ENCODE measurements at places on chromosomes 5 and 9. TPM values are rescaled to one million over a fixed set of nuclear protein-coding genes. Genes with fewer than 3 reads are reported as not detected.
A peak's percentile ranks its signal among the peaks of the same experiment; 100 is the strongest.

ZCCHC9 gene
- 11.8 TPM for total RNA-seq

DNA sequence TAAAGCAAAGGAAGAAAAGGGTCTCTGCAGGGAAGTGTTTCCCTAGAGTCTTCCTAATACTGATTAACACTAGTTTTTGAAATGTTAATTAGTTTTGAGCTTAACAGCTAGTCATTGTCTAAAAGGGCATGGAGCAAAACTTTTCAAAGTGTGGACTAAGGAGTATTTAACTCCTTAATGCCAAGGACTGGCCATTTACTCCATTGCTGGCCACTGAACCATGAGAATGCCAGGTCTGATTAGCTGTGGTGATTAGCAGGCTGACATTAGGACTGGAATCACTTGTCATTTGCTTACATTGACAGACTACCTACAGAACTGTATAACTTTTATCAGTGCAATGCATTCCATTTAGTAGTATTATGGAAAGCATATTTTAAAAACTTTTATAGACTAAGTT is 987.0 kb downstream of the NR2F1-AS1 start:
- DNase-seq, result no peak

SETX gene
- total RNA-seq, result 93.8 TPM

- no peak for DNase-seq
Observed at GRCh38 chr5:102453716-102454115, 45.1 kb downstream of the SLCO6A1 start.

TNC gene
- 39.9 TPM for total RNA-seq

DNA sequence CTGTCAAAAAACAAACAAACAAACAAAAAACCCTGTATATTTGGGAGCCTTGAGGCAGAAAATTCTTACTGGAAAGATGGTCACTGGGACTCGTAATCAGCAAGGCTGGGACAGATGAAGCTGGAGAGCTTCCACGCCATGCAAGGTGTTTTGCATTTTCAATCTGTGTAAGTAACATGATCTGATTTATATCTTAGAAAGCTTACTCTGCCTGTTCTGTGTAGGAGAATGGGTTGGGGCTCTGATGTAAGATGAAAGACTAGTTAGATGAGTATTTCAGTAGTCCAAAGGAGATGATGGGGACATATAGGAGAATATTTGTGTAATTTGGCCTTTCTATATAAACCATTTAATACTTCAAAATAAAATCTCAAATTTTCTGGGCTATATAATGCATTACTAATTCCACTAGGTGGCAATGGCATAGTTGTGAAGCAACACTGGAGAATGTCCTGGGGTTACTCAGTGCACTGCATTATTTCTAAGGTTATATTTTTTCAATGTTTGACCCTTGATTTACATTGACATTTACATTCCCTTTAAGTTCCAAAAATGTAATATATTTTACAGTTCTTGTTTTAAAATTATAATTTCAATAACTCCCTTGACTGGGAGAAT is 21.9 kb upstream of the FSD1L start:
- no peak for DNase-seq

MAMDC2 gene
- 2.0 TPM for total RNA-seq

RABGAP1 gene
- 132 TPM for total RNA-seq

DNA sequence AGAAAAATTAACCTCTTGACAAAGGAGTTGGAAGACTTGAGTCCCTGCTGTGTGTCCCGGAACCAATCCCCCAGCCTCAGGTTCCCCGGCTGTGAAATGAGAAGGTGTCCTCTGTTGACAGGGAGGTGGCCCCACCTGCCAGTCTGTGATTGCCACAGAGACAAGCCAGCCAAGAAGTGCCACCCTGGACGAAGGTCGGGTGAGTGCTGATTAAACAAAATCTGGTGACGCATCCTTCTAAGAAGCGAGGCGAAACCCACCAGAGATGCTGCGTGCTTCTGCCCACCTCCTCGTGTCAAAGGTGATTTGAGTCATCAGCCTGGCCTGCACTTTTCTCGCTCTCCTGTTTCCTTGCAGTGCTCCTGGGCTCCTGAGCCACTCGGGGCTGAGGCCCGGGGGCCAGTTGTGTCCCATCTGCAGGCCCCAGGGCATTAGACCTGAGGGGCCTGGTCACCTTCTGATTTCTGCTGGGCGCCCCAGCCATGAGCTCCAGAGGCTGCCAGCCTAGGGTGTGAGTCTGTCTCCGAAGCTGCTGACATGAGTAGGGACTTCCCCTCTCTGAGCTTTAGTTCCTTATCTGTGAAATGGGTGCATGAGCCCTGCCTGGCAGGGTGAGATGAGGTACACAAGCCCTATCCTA is 28.7 kb downstream of the NEK6 start:
- no peak for DNase-seq

- no peak for DNase-seq
Observed at GRCh38 chr5:168188182-168188581, 103.3 kb upstream of the WWC1 start.

DNA sequence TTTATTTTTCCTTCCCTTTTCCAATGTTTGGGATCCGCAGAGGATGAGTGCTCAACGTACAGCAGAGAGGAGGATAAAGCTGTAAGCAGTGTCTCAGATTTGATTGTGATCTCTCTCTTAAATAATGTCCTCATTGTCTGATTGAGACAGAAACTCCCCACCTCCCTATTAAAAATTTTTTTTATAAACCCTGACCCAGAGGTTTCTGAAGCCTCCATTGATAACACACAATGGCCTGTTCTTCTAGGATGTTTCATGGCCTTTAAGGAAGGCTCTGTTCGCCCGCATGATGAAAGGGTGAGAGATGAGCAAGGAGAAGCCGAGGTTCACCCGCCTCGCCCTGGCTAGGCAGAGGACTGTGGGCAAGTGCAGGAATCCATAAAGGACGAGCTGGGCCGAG is 138.2 kb upstream of the GAS1 start:
- no peak for DNase-seq

- DNase-seq, result no peak
Observed at GRCh38 chr9:99300103-99300439, 78.0 kb downstream of the SEC61B start.

RFX3 gene
- total RNA-seq, result 72.2 TPM

GRCh38 chr5:50550267-50550666 is 109.2 kb upstream of the EMB start:
- DNase-seq, result no peak

DNA sequence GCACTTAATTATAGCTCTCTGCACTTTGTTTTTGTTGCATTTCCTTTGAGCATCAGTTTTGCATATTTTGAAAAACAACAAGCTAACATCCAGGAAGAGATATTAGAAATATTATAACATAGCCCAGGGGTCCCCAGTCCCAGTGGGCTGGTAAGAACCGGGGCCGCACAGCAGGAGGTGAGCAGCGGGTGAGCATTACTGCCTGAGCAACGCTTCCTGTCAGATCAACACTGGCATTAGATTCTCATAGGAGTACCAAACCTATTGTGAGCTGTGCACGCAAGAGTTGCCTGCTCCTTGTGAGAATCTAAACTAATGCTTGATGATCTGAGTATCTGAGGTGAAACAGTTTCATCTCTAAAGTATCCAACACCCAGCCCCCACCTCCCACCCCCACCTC is 675.9 kb upstream of the ZNF608 start:
- DNase-seq, result no peak

PDLIM4 gene
- total RNA-seq, result 2.0 TPM

ARID3C gene
- total RNA-seq, result 0.82 TPM

GRCh38 chr9:99103901-99104458 is 933 bp upstream of the TGFBR1 start:
- DNase-seq, result peak; percentile 44

IL7R gene
- total RNA-seq, result 0.41 TPM

- no peak for DNase-seq
Observed at GRCh38 chr9:86093788-86094555, 5.4 kb downstream of the GOLM1 start.

DNA sequence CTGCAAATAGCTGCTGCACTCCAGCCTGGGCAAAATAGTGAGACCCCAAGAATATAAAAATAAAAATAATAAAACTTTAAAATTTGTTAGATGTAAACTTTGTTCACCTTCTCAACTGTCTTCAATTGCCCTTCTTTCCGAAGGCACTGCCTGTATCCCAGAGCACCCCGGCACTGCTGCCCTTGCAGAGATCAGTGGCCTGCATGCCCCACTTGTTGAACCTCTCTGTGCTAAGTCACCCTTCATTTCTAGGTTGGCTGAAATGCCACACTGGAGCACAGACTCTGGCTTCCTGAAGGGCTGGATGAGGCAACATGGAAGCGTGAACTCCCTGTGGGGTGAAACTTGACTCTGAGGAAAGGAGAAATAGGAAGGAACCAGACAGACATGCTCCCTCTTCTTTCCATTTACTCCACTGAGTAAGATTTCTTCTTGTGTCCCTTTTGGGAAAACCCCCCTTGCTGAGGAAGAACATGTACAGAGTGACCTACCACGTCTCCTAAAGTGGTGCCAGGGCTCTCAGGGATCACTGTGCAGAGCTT is 8.4 kb upstream of the JMY start:
- DNase-seq, result no peak

- DNase-seq, result no peak
Observed at GRCh38 chr5:178110-178509, 13.2 kb upstream of the LRRC14B start.

DNA sequence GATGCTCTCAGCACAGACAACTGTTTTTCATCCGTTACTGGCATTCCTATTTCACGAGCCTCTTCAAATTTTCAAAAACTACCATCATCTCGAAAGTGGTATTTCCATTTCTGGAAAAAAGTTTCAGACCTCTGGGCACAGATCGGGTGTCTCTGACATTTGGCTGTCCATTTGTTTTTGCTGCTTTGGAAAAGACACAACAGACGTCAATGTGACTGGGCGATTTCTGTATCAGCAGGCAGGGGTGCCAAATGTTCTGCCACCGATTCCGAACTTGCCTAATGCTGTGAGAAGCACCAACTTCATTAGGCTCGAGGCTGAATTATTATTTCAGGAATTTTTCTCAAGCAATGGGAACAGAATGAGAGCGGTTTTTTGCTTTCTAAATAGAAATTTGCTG is 105.6 kb downstream of the ARSB start:
- no peak for DNase-seq

GABBR2 gene
- 39.9 TPM for total RNA-seq

DNA sequence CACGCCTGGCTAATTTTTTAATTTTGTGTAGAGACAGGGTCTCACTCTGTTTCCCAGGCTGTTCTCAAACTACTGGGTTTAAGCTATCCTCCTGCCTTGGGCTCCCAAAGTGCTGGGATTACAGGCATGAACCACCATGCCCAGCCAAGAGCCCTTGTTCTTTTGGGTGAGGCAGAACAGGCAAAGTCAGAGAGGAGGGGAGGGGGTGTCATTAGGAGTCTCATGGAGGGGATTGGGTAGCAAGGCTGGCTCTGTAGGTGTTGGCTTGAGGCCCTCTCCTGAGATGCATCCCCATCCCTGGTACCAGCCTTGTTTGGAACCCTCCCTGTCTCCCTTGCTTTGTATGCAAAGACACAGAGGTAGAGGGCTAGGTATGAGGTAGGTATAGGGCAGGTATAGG is 24.1 kb downstream of the GSN start:
- DNase-seq, result no peak

GRCh38 chr5:14429101-14430050 is 152.2 kb upstream of the OTULINL start:
- DNase-seq, result no peak

ENTPD8 gene
- not detected for total RNA-seq

DNA sequence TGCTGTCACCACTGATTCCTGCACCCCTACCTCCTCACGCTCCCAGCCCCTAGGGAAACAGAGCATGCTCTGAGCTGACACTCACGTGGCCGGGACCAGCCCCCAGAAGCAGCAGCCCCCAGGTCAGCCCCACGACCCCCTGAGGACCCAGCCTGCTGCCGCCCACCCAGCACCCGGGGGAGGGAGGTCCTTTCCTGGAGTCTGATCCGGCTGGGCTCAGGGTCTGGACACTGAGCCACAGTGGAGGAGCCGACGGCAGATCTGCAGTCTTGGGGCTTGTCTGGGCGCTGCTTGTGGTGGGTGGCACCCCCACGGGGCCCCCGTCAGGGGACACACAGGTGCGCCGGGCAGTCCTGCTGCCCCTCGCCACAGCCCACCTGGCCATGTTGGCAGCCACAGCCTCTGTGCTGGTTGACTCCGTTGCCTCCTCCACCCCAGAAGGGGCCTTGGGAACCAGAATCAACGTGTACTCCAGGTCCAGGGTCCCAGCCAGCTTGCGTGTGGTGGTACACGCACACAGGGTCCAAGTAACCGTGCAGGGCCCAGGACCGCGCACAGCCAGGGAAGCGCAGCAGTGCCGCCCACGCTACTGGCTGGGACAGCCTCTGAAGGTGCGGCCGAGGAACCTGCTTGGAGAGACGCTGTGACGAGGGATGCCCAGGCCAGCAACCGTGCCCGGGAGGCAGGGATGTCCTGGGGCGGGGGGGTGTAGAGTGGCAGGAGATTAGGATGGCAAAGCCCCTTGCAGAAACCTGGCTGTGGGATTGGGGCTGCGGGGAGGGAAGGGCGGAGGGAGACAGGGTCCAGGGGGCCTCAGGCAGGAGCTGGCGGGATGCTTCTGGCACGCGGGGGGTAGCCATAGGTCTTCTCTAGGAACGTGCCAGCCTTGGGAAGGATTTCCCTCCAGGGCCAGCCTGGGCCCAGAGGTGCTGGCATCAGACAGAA is 3.5 kb downstream of the DNLZ start:
- DNase-seq, result no peak

ZNF454 gene
- total RNA-seq, result 9.0 TPM

GRCh38 chr9:133459476-133460404 is at the start of gene CACFD1:
Gene CACFD1 (plus strand): TSS chr9:133459978. CDS start chr9:133460067, 89 bp downstream.
- peak; percentile 98 for DNase-seq

GRCh38 chr9:112396416-112396815 is 16.5 kb downstream of the HSDL2 start:
- no peak for DNase-seq

GRCh38 chr5:140273401-140273877 is 29.5 kb downstream of the PFDN1 start:
- no peak for DNase-seq

TARS1 gene
- total RNA-seq, result 119 TPM

GRCh38 chr9:2196757-2197156 is 181.6 kb downstream of the SMARCA2 start:
- DNase-seq, result no peak

ZER1 gene
- total RNA-seq, result 20.4 TPM

DNA sequence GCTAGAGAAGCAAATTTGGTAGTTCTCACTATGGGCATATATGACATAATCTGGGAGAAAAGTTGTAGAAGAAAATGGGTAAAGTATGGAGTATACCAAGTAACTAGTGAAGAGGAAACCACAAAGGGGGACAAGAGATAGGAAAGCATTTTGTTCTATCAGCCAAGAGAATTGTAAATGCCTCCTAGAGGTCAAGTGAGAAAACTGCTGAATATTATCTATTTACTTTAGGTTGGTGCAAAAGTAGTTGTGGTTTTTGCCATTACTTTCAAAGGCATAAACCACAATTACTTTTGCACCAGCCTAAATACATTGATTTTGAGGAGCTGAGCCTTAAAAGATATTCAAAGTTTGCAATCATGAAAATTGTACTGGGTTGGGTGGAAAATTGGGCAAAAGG is 126.7 kb upstream of the GRHPR start:
- DNase-seq, result no peak

DNA sequence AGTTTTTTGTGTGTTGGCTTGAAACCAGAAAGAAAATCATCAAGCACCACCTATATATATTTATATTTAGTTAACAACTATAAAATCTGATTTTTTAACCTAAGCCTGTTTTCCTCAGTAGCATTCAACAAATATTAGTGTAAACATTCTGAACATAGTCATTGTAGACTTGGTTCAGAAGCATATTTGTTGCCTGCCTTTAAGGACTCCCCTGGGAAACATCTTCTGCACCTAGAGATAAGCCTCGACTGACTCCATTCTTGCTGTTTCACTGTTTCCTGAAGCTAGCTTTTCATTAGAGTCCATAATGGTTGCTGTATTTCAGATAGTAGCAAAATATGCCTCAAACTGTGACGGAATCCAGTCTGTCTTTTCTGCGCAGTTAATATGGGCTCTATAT is 123.5 kb downstream of the TRIO start:
- no peak for DNase-seq

- DNase-seq, result peak; percentile 85
Observed at GRCh38 chr5:132820162-132820754, 7.2 kb downstream of the SOWAHA start.

All from frontal cortex (tissue), 4 donors.